HuH-7.5 (cell line): ENCODE measurements at places on chromosomes 6 and 20.

GRCh38 chr6:24743265-24743943, 24.4 kb upstream of the C6orf62 start:
- no peak for DNase-seq

GRCh38 chr6:1917626-1918371, 308.1 kb downstream of the FOXC1 start:
- DNase-seq, result no peak

- no peak for DNase-seq
These were observed 44.2 kb upstream of the DEFB112 start for GRCh38 chr6:50093938-50094272.

- DNase-seq, result no peak
These were observed 58.1 kb downstream of the NUS1 start for GRCh38 chr6:117733341-117733740.

- DNase-seq, result no peak
These were observed 73.3 kb downstream of the HUS1B start for GRCh38 chr6:583635-584034.

DNA sequence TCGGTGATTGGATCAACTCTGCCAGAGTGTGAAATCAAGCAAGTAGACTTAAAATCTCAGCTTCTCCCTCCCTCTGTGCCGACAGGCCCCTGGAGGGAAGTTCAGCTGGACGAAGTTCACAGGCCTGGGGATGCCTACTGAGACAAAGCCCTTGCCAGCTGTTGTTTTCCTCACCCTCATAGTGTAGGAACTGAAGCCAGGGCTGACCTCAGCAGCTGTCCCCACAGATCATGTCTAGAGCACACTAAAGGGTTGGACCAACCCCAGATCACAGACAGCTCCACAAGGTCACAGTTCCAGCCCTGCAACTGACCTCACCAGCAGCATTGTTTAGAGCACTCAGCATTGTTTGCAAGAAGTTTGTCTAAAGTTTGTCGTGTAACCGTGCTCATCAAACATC, 261.9 kb upstream of the ECI2 start:
- no peak for DNase-seq

GRCh38 chr6:44451803-44452695, 64.5 kb downstream of the CDC5L start:
- no peak for DNase-seq

DNA sequence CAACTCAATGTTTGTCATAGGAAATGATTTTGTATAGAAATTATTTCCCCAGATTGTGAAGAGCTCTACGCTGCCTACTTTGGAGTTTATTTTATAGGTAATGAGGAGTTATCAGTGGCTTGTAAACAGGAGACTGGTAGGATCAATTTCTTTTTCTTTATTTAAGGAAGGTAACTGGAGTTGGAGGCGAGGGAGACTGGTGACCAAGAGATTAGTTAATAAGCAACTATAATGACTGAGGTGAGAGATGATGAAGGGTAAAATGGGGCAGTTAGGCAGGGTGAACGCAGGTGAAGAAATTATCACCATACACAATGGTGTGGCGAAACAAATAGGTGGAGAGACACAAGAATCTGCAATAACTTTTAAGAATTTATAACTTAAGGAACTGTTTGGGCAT, 100.2 kb downstream of the PRKN start:
- no peak for DNase-seq
